ENCODE measurements at places on chromosomes 12 and 14. TPM values are rescaled to one million over a fixed set of nuclear protein-coding genes. Genes with fewer than 3 reads are reported as not detected.

GRCh38 chr12:49693931-49694444 lies 13.2 kb downstream of the FMNL3 start:
- no peak for DNase-seq

DNA sequence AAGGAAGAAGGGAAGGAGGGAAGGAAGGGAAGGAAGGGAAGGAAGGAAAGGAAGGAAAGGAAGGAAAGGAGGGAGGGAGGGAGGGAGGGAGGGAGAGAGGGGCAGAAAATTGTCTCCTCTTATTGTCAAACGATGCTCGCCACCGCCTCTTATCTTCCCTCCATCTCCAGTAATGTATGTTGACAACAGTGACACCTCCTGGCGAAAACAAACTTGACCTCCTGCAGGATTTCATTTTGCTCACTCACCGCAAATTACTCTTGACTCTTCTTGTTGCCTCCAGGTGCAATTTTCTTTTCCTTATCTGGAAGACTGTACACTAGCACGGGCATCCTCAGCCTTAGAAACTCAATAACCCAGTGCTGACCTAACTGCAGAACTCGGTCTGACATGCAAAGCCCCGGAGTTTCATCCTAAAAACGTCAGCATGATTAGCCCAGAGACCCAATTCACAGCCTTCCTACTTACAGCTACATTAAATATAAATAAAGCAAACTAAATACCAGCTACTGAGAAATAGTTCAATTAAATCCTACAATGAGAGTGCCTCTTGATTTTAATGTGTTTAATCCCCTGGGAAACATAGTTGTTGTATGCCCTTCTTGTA lies 512.4 kb upstream of the TMPO start:
- DNase-seq, result no peak

CFAP251 gene
- total RNA-seq, result 4.0 TPM

- DNase-seq, result peak; percentile 55
These were observed 124.4 kb downstream of the RAD51B start for GRCh38 chr14:67943947-67944346.

DNA sequence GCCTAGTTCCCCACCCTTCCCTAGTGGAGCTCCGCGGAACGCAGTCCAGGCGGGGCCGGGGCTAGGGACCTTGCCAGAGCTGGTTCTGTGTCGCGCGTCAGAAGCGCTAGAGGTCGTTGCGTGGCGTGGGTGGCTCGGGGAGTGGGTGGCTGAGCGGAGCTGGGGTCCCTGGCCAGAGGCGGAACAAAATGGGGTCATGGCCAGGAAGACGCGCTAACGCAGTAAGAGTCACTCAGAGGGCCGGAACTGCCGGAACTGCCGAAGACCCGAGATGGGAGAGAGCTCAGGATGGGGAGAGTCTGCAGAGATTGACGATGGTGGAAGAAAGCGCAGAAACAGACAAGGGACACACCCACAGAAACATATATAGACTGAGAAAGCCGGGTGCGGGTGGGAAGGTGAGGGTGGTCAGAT lies 4.8 kb downstream of the DGKA start:
- DNase-seq, result no peak

GRCh38 chr14:83994020-83994419 lies 1535.9 kb upstream of the FLRT2 start:
- no peak for DNase-seq

Data from liver (tissue), 10 donors.